ENCODE measurements at places on chromosomes 5 and 9.

DNA sequence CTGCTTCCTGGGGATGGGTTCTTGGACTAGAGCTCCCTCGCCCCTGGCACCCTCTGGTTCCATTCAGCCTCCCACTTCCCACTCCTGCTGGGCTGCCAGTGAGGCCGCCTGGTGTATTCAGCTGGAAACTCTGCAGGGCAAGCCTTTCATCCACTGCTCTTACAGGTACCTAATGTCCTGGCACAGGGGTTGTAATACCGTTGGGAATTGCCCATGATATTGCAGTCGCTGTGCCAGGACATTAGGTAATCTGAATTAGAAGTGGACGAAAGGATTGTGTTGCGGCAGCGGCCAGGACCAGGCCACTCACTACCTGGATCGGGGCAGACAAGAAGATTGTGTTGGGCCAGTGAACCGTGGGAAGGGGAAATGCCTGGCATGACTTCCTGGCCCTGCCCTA is 13.1 kb downstream of the TMOD1 start:
- DNase-seq = no peak

- DNase-seq = no peak
Observed at GRCh38 chr9:137023583-137023991, 4.5 kb downstream of the ABCA2 start.

DNA sequence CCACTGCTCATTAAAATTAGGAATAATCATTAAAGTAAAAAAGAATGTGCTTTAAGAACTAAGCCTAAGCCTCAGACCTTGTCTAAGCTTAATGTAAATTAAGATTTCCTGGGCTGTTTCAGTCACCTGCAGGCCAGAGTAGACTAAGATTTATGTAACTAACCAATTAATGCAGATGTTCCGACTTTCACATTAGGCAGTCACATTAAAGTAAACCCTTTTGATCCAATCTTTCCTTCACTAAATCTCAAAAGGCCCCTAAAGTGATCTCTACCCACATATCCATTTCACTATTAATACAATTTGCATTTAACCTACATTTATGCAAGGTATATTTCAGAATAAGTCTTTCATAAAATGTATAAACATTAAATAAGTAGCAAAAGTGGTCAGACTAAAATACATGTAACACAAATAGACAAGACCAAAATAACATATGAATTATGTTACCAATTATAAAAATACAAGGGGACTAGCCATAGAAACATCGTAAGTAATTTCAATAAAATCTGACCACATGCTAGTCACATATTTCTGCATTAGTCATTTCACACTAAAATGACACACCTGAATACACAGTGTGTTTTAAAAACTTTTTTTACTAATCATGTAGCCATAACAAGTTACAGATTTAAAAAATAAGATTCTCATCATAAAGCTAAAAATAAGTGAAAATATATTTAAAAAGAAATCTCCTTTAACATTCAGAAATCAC is 7.7 kb downstream of the NR3C1 start:
- no peak for DNase-seq

DNA sequence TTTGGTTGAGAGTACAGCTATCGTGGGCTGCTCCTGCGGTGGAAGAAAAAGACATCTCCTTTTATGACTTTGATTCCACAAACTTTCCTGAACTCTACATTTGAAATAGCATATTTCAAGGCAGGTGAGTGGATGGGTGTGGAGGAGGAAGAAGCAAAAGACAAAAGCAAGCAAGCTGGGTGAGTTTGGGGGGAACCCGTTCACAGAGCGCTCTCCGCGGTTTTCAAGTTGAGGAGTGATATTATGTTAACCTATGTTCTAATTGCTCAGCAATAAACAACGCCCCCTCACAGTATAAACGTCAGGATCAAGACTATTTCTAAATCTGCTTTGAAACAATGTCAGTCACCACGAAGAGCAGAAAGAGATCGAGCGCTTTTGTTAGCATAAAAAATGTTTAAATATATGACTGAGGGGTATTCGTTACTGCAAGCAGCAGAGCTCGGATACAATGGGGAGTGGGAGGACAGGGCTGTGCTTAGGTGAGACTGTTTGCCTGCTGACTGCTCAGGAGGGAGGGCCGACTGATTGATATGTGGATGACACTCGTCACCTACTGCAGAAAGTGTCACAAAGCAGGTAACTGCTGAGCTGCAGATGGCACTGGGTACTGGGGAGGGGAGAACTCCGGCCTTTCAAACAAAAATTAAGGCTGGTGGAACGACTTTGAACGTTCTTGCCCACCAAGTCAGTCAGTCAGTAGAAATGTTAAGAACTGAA is 236.5 kb downstream of the DRD1 start:
- DNase-seq = no peak

DNA sequence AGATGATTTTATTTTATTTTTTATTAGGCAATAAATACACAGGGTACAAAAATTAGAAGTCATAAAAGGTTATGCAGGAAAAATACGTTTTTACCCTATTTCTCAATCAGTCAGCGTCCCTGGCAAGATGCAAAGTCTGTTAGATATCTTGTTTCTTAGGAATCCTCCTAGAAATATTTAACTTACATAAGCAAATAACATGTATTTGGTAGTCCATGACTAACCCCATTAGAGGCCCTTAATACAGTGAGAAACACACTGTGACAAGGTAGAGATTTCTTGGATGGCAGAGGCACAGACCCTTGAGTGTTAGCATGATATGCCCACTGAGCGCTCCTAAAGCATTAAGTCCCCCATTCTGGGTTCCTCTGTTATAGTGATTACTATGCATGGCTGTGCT is 121.2 kb upstream of the ADAMTSL1 start:
- DNase-seq = no peak

DNA sequence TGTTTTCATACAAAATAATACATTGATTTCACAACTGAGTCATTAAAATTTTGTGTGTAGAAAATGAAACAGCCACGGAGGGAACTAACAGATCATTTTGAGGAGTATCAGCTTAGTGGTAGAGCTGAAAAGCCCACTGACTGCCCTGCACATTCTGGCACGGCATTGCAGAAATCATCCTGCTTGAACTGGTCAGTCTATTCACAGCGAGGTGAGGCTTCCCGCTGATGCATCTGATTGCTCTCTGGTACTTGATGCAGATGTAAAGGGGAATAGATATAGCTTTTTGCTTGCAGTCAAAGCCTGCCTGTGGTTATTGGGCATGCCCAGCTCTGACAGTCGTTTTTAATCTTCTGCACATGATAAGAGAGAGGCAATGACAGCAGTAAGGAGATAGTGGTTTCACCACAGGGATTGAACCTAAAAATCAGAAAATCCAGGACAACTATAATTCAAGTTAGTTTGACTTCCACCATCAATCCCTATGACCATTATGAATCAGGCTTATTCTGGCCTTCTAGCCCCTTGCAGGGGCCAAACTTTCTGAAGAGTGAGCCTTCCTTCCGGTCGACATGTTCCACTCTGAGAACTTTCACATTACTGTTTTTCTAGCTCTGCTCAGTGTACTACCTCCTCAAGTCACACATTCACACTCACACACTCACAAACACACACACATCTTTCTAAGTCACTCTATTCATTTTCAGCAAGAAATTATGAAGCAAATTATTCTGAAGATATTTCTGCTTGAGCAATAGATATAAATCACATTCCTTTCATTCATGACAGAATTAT is 782.8 kb upstream of the NUDT12 start:
- DNase-seq = no peak

GRCh38 chr9:136044207-136044970 is 50.7 kb downstream of the NACC2 start:
- DNase-seq = no peak

GRCh38 chr5:91361055-91361701 is 21.9 kb downstream of the ARRDC3 start:
- DNase-seq = no peak

- no peak for DNase-seq
Observed at GRCh38 chr9:13149454-13149853, 130.0 kb downstream of the MPDZ start.

All from NK-92 treated with Interleukin-12 subunit alpha and Interleukin-12 subunit beta, amount 100 ng/mL, for 24 hours (cell line).